ENCODE measurements at places on chromosomes 7 and 10.

DNA sequence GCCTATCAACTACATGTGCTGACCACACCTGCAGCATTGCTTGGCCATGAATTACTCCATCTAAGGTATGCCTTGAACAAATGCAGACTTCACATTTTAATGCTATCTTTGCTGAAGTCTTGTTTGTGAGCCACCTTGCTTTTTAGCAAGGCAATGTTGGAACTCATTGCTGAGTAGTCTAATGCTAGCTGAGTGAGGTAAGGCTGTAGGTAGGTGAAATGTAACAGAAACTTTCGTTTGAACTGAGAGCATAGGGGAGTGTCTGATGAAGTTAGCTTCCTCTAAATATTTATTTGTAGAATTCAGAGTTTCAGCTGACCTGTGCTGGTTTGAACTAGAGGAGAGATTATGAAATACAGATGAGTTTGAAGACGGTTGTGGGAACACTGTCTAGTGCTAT, 238.5 kb downstream of the SEMA3A start:
- no peak for DNase-seq

- no peak for DNase-seq
These were observed 171.9 kb upstream of the LRRN3 start for GRCh38 chr7:110918949-110919548.

DNA sequence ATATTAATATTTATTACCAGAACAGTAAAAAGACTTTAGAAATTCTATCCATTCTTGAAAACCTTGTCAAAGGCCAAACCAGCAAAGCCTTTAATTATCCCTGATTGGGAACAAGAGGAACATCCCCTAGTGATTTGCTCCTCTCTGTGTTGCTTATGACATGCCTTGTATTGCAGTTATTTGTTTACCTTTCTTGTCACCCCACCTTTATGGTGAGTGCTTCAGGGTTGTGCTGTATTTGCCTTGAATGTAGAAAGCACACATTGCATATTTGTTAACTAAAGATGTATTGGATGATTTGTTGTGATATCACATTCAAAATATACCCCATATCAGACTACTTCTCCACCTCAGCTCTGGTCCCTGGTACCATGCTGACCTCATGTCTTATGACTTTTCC, 23.5 kb upstream of the TECTB start:
- DNase-seq, result no peak

GRCh38 chr10:84613336-84614021, 285.1 kb downstream of the CCSER2 start:
- DNase-seq, result no peak

DNA sequence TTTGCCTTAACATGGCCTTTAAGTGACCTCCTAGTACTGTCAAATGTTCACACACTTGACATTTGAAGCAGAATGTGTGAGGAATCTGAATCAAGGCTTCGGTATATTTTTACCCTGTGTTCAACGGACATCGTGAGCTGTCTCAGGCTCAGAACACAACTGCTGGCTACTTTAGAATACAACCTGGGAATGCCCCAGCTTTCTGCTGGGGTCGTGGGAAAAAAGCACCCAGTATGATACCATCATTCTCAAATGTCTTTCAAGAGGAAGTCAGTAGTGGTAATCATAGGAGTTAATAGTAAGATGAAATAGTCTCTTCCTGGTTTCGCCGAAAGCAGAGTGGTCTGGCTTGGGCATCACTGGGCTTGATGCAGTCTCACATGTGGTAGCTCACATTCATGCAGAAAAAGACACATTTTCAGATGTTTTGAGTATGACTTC, 67.2 kb downstream of the CREB5 start:
- DNase-seq, result no peak

GRCh38 chr7:107262857-107263256, 94.1 kb downstream of the HBP1 start:
- no peak for DNase-seq

DNA sequence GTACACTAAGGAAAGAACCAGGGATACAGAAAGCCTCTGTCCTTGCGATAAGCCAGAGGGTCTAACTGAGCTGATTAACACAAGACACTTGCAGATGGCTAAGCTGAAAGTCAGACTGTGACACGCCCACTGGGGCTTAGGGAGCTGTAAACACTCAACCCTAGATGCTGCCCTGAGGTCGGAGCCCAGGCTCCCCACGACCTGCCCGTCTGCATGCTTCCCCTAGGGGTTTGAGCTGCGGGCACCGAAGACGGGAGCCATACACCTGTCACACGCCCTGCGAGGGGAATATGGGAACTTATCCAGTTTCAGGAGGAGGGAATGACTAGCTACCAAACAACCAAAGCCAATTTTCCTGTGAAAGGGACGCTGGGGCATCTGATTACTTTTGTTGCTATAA, 96.0 kb downstream of the HTR5A start:
- DNase-seq, result no peak

DNA sequence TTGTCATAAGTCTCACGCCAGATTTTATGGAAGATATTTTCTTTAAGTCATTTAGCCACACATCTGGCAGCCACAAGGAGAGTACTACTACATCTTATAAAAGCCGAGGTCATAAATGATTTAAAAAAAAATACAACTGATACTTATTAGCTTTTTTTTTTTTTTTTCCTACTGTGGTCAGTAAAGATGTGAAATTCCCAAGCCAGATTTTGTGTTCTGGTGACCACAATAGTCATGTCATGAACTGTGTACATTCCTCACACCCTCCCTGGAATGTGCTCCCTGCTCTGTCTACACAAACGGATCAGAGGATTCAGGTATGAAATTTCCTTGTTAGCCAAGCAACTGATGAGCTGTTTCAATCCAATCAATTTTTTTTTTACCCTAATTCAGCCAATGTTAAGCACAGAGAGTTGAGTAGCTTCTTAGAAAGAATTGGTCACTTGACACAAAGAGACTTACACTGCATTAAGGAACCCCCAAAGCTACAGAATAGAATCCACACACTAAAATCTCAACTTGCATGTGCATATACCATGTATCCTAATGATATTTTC, 54.7 kb downstream of the CHRM2 start:
- DNase-seq, result no peak

DNA sequence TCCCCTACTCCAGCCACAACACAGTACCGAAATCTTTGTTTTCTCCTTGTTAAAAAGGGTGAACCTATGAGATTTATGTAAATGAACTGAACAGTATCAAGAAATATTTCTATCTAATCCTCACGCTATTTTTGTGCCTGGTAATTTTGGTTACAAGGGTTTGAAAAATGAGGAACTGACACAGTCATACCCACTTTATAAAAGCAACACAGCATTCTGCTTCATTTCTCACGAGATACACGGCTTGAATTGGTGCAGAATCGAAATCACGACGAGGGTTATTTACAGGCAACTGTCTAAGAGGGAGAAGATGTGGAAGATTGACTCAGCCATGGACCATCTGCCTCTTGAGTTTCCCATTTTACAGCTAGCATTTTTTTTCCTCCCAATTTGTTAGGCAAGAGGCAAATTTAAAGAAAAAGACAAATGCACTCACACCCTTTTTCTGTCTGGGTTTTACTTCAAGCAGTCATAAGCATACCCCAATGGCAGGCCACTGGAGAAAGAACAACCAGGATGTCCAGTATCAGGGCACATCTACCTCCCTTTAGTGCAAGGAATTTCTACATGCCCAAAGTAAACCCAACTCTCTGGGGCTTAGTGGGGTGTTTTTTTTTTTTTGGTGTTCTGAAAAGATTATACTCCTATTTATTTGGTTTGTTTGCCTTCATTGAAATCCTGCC, 108.1 kb downstream of the ITGB8 start:
- no peak for DNase-seq

DNA sequence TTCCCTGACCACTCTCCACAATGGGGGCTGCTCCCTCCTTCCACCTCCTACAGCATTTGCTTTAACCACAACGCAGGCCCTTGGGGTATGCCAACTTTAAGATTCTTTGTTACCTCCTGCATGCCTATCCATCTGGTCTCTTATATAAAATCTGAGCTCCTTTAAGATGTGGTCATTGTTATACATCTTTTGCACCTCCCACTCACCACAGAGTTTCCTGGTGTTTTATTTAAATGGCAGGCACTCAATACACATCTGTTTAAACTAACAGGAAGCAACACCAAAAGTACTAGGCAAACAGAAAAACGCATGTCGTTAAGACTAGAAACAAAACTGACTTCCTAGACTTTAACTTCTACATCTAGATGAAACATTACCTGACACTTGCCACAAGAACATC, 36.3 kb downstream of the SLC25A13 start:
- DNase-seq, result no peak

DNA sequence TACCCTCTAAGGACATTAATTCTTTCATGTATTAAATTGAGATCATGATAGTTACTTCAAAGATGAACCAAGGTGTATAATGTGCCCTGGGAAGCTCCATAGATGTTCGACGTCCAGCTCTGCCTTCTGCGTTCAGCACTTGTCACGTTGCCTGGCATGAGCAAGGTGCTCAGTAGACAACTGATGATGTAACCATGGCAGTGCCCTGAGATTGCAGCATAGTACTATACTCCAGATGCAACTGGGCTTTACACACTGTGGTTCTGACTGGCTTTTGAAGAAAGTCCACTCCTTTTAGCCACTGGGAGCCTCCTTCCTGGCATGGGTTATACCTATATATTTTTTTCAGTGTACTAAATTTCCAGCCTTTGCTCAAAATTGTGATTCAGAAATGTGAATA, 355.8 kb upstream of the SORCS1 start:
- no peak for DNase-seq

DNA sequence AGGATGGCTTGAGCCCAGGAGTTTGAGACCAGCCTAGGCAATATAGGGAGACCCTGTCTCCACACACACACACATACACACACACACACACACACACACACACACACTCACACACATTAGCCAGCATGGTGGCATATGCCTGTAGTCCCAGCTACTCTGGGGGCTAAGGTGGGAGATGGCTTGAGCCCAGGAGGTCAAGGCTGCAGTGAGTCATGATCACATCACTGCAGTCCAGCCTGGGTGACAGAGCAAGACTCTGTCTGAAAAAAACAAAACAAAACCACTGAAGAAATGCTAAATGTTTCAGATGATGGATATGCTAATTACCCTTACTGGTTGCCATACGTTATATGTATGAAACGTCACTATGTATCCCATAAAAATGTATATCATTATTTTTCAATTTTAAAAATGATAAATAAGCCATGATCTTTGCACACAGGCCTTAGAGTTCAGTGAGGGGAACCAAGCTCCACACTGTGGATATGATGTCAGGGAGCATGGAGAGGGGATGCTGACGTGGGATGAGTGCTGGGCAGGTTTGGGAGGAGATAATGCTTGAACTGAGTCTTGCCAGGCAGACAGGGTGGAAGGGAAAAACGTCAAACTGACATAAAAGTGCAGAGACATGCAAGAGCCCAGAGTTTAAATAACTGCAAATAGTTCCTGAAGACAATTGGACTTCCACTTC, 45.9 kb upstream of the ARHGAP12 start:
- no peak for DNase-seq

DNA sequence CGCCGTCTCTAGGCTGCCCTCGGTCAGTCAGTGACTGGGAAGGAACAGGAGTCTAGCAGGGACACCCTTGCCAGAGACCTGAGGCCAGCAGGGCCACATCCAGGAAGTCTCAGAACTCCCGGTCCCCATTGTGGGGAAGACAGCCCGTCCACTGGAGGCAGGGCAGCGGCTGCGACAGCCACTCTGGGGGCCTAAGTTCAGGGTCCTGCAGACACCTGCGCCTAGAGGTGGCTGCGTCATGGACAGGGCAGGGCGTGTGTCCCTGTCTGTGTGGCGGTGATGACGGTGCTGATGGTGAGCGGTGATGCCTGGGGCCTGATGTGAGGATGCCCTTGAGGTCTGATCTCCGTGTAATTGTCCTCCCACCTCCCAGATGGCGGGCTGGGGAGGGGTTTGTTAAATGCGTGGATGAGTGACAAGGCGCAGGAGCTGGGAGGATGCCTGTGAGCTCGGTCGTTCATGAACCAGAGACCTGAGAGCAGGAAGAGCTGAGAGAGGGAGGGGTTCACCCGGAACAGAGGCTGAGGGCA, 537.9 kb upstream of the FOXK1 start:
- no peak for DNase-seq

- DNase-seq, result no peak
These were observed 257.6 kb downstream of the MAD1L1 start for GRCh38 chr7:1975179-1975578.
